Skeletal muscle cell (primary cell): ENCODE measurements at places on chromosomes 7 and 10.

DNA sequence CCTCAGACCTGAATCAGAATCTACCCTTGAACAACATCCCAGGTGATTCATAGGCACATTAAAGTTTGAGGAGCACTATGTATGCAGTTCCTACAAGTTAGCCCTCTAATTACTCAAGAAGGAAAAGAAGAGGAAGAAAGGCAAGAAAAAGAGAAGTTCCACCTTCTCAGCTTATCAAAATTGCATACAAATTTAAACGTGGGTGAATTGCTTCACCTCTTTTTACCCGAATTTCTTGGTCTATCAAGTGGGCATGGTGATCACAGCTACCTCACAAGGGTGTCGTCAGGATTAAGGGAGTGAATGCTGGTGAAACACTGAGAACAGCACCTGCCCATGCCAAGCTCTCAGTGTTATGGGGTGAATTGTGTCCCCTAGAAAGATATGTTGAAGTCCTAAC lies 43.8 kb upstream of the PAPSS2 start:
- no peak for DNase-seq

DNA sequence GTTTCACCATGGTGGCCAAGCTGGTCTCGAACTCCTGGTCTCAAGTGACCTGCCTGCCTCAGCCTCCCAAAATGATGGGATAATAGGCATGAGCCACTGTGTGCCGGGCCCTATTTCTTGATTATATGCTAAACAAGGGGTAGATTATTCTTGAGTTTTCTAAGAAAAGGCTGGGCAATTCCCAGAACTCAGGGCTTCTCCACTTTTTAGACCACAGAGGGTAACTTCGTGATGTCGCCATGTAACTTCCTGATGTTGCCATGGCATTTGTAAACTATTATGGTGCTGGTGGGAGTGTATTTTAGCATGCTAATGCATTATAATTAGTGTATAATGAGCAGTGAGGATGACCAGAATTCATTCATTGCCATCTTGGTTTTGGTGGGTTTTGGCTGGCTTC lies 35.8 kb downstream of the OTUD1 start:
- DNase-seq = no peak

- no peak for DNase-seq
Observed at GRCh38 chr7:6271060-6271658, 1.3 kb downstream of the CYTH3 start.

GRCh38 chr7:47228386-47229014 lies 353.4 kb downstream of the TNS3 start:
- no peak for DNase-seq

DNA sequence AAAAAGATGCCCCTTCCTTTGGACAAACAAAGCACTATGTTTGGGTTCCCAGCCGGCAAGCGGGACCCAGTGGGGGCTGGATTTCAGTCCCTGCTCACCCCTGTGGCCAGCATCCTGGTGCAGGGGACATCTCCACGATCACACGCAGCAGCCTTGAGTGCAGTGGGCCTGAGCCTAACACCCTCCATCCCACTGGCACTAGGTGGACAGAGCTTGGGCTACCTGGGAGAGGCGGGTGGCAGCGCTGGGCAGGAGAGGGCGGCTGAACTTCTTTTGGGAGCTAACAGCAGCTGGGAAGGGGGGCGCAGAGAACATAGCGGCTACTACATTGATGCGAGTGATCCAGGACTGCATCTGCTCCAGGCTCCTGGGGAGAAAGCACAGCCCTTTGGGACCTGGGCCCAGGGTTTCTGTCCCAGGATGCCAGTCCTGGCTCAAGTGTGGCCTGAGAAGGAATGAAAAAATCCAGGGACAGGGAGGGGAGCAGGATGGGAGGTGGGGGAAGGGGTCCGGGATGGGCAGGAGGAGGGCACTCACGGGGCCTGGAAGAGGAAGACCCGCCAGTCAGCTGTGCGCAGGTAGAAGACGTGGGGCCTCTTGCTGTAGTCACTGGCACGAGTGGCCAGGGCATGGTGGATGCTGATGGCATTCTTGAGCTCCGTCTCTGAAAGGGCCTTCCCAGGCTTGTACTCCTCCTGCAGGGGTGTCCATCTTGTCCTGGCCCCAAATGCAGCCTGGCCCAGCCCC lies 9.0 kb downstream of the NFKB2 start:
- DNase-seq = no peak
